NCI-H1930 (cell line): ENCODE measurements at places on chromosomes 7 and 10.

GRCh38 chr10:79067241-79068202 lies 1.2 kb upstream of the ZMIZ1 start:
- peak; percentile 71 for DNase-seq

- no peak for DNase-seq
Measured at GRCh38 chr7:148921189-148921588, 37.1 kb upstream of the EZH2 start.

DNA sequence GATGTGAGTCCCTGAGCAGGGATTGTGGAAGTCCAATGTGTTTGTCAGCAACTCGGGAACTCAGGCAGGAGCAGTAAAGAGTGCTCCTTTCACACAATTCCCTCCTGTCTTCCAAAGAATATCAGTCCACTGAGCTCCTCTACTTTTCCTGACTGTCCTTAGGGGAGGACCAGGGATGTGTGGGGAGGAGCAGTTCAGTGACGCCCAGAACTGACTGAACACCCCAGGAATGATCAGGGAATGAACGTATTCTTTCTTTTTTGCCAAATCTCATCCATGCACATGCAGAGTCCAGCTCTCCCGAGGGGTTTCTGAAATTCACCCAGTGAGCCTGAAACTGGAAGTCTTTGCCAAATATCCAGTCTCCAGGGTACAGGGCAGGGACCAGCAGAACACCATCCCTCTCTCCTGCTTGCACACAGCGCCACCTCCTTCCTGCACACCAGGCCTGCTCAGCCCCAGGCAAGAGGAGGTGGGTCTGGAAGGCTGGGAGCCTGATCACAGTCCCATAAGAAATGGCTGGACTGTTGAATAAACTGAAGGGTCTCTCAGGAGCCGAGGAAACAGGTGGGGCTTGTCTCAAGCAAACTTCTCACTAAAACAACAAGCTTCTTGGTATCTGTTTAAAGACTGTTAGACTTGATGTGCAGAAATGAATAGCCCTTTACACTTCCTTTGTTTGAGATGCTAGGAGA lies 294.7 kb downstream of the C7orf25 start:
- DNase-seq: no peak

- no peak for DNase-seq
Measured at GRCh38 chr7:3950249-3950648, 649.2 kb downstream of the SDK1 start.

DNA sequence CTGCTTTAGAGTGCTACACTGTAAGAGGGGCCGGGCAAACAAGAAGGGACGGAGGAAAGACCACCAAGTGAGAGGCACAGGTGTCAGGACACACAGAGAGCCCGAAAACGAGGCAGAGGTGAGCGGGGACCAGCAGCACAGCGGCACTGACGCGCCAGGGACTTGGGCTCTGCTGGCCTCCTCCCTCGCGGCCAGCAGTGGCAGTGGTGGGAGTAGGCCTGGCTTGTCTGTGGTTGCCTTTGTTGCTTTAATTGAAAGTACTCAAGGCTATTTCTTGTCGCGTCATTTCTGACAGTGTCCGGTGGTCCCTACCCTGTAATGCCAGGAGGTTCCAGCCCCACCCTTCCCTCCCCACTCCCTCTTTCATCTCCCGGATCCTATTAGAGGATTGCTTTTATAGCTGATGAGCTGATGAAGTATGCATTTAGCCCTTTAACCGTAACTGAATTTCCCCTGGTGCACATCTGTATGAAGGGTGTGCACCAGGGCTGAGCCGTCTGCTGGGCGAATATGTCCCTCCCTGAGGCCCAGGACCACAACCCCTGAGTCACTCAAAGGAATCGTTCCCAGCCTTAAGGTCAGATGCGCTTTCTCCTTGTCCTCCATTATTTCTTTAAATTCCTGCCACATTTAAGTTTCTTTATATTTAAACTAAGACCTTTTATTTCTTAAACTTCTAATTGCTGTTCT lies 39.5 kb upstream of the FAM20C start:
- DNase-seq: no peak

GRCh38 chr7:117669818-117670217 lies 190.0 kb downstream of the CFTR start:
- DNase-seq: no peak

GRCh38 chr7:35854311-35854710 lies 53.5 kb downstream of the SEPTIN7 start:
- DNase-seq: no peak

- DNase-seq: no peak
Measured at GRCh38 chr10:87983716-87984115, 120.3 kb downstream of the PTEN start.

- DNase-seq: no peak
Measured at GRCh38 chr7:41185851-41186250, 517.0 kb downstream of the INHBA start.

DNA sequence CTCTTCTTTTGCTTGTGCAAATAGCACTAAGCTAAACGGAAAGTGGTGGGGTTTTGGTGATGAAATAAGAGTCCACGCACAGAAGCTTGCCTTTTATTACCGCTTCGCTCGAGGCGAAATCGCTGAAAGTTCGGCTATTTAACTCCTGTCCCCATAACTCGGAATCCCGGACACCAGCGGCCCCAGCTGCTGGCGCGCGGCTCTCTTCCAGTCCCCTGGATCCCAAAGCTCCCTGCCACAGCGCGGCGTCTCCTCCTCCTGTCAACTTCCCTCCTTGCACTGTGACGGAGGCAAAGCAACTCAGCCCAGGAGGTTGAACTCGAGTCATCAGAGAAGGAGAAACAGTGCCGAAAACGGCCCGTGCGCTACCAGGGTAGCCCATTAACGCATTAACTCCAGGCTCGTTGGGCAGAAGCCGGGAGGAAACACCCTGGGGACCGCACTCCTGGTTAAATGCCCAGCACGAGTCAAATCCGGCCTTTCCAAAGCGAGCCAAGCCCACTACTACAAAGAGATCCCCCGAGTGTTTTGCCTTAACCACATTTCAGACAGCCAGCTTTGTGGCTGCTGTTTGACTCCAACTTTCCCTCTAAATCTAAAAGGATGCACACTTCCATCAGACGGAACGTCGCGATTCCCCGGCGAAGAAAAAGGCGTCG lies 1.3 kb downstream of the SEMA3D start:
- DNase-seq: no peak

DNA sequence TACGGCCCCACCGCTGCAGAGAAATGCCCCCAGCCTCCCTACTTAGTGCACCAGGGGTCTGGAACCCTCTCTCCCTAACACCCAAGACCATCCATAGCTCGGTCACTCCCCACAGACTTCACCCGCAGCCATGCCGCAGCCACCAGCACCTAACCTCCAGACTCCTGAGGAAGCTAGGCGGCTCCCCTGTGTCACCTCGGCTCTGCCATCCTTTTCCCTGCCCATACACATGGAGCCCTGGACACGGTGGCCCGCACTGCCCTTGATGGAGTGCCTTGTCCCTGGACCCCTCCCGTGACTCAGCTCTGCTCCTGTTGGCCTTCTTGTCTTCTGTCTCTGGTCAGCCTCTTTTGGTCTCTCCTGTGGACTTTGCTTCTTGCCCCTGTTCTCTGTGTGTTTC lies 107.5 kb downstream of the INSYN2A start:
- no peak for DNase-seq

DNA sequence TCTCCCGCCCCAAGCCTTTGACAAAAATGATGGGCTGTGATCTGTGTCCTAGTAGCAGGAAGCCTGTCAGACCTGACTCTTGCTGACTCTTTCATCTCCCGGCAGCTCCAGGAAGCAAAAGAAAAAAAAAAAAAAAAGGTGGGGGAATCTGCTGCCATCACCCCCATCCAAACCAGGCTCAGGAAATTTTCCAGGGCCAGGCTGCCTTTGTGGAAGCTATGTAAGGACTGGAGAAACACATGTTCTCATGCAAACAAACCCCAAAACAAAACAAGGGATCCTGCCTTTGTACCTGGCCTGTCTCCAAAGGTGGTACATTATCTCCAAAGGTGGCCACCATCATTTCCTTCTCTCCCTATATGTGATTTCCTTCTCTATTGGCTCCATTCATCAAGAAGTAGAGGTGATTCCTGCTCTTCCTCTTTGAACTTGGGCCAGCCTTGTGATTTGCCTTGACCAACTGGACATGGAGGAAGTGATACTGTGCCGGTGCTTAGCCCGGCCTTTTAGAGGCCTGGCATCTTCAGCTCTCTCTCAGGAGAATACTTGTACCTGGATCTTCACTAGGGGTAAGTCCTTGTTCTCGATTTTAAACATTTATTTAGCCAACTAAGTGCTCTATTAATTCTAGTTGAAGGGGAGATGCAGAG lies 192.2 kb upstream of the SVIL start:
- no peak for DNase-seq

DNA sequence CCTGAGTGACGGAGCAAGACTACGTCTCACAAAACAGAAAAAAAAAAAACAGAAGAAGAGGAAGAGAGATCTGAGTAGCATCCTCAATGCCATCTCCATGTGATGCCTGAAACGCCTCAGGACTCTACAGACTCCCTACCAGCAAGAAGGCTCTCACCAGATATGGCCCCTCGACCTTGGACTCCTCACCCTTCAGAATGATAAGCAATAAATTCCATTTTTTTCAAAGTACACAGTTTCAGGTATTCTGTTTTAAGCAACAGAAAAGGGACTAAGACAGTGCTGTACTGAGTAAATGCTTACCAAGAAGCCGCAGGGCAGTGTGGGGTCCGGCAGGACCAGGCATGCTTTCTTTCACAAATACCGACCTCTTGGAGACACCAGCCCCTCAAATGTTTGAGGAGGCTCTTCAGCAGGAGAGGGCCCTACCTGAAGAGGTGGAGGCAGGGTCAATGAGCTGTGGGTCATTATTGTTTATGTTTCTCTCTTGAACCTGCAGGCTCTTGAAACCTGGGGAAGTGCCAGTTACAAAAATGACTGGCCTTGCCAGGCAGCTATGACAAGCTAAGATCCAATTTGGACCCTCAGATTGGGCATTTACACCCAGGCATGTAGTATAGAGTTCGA lies 204.1 kb upstream of the LYZL1 start:
- DNase-seq: no peak

- DNase-seq: no peak
Measured at GRCh38 chr7:69682518-69682917, 84.2 kb downstream of the AUTS2 start.

- DNase-seq: no peak
Measured at GRCh38 chr10:49736564-49737113, 25.5 kb downstream of the OGDHL start.

DNA sequence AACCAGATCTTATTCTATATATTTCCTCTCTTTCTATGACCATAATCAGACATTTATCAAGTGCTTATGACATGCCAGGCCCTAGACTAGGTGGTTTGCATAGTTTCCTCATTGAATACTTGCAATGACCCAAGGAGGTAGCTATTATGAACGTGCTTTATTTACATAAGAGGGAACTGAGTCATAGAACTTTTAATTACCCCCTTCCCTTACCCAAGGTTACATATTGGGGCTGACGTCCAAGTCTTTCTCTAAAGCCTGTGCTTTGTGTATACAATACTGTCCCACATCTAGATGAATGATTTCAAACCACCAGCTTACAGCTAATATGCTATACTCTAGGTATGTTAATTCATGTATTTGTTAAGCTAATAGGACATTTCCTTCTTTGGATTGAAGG lies 91.9 kb upstream of the NPY start:
- DNase-seq: no peak

DNA sequence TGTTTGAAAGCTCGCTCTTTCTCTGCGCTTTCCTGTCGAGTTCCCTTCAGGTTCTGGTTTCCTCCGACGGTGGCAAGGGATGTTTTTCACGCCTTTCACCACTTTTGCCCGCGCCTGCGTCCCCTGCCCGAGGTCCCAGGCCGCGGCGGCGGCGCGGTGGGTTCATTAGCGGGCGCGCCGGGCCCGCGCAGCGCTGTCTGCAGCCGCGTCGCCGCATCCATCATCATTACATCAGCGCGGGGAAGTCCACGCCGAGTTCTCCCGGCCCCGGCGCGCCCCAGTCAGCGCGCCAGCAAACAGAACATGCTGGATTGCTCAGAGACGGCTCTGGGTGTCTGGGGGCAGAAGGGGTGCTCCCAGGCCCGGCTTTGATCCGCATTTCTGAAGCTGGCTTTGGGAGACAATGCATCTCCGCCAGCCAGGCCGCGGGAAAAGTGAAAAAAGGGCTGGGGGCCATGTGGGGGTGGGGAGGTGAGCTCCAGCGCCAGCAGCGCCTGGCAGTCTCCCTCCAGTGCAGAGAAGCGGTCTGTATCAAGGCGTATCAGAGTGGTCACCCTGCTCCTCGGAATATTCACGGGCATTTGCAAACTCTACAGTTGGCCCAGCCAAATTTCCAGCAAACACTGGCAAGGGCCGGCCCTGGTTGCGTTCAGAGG lies 8.9 kb downstream of the GLI3 start:
- no peak for DNase-seq

GRCh38 chr7:147878912-147879661 lies 711.5 kb upstream of the C7orf33 start:
- DNase-seq: no peak

DNA sequence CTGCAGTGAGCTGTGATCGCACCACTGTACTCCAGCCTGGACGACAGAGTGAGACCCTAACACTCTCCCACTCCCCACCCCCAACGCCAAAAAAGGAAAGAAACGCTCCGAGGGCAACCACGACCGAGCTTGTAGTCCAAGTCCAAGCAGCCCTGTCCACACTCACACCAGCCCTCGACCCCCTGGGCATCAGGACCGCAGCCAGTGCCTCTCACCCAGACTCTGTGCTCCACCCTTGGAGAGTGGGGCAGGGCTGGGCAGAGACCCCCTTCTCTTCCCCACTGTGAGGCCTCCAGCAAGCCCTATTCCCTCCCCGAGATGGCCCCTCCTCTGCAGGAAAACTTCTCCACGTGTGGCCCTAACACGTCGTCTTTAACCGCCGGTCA lies 82.6 kb downstream of the FOXL3 start:
- DNase-seq: no peak

GRCh38 chr10:114962441-114962840 lies 24.4 kb downstream of the TRUB1 start:
- DNase-seq: no peak

GRCh38 chr10:99619090-99619800 lies 994 bp downstream of the SLC25A28 start:
- no peak for DNase-seq

- no peak for DNase-seq
Measured at GRCh38 chr7:127904670-127904985, 126.6 kb downstream of the LRRC4 start.

DNA sequence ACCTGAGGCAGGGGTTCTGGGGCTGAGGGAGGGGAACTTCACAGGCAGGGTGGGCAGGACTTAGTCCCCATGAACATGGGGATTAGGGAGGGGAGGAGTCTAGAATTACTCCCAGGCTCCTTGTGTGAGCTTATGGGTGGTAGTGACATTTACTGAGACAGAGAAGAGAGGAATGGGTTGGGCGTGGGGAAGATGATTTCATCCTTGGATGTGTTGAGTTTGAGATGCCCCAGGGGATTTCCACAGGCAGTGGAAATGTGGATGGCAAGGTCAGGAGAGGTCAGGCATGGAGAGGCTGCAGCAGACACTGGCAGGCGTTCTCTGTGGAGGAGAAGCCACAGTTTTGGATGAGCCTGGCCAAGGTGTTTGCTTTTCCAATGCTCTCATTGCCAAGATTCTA lies 26.4 kb upstream of the GSDME start:
- no peak for DNase-seq

- no peak for DNase-seq
Measured at GRCh38 chr7:88480271-88480670, 173.6 kb upstream of the STEAP4 start.

- DNase-seq: no peak
Measured at GRCh38 chr7:90613088-90613498, 17.0 kb downstream of the CDK14 start.
